Renal cortex interstitium (tissue), 15 donors: ENCODE measurements at places on chromosomes 1 and 21.

DNA sequence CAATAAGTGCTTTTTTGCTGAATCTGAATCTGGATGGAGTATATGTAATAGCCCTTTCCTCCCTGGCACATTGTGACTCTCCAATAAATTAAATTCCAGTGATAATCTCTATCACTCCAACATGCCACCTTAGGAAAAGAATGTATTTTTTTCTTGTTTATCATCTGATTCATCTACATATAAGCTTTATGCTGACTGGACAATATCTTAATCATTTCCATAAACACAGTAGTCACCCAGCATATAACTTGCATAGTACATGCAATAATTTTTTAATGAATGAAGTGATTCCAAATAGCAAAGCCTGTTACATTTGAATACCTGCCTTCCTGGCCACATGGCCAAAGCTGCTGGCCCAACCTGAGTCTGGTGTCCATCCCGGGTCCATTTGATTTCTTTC, 477.6 kb upstream of the USP24 start:
- no peak for DNase-seq

DNA sequence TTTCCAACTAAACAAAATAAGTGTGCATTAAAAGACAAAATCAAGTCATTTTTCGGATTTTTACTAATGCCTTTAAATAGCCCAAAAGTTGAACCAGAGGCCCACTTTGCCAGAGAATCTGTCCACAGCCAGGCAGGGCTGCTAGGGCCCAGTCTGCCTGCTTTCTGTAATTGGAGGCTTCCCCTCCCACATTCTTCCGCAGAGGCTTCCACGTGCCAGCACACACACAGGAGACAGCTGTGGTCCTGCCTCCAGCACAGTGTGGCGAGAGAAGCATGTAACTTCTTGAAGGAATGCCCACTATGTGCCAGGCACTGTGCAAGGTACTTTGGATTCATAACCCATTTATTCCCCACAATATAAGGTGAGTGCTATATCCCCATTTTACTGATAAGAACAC, 11.3 kb upstream of the PDZK1IP1 start:
- no peak for DNase-seq

DNA sequence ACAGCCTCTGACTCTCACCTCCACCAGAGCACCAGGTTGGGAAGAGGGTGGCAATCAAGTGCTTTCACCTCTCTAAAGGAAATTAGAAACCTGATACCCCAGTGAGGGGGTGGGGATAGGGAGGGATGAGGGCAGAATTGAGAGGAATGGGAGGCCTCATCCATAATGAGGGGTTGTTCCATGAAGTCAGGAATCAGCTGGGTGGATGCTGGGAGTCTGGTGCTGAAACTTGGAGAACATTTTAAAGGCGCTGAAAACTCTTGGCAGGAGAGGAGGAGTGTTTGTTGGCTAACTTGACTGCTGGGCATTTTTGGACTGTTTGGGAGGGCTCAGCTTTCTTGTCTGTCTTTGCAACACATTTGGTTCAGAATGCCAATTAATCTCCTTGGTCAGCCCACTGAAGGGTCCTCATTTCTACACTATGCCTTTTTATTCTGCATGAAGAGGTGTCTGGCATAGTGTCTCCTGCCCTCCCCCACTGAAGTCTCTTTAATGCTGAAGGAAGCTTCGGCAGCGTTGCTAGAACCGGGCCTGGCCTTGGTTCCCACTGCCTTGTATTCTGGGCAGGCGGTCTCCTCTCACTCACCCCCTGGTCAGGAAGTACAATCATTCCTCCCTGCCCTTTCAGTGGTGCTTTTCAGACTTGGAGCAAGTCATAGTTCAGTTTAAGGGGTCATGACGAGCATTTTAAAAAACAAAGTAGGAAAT, 2.2 kb downstream of the PHGDH start:
- no peak for DNase-seq

DNA sequence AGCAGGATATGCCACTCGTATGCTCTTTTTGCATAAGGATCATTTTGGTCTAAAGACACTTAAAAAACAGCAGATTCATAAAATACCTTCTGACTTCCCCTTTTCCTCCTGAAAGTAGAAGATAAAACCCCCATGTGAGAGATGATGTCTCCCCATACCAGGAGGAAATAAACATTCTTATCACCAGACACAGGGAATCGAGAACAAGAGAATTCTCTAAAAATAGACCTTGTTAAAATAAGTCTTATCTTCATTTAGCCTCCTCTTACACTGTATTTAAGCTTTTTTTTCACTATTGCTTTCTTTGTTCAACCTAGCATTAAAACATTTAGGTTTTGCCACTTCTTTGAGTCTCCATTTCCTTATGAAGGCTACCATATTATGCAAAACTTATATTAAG, 709.3 kb downstream of the KCNT2 start:
- DNase-seq, result no peak

GRCh38 chr1:242146652-242147051, 147.8 kb upstream of the MAP1LC3C start:
- DNase-seq, result no peak

DNA sequence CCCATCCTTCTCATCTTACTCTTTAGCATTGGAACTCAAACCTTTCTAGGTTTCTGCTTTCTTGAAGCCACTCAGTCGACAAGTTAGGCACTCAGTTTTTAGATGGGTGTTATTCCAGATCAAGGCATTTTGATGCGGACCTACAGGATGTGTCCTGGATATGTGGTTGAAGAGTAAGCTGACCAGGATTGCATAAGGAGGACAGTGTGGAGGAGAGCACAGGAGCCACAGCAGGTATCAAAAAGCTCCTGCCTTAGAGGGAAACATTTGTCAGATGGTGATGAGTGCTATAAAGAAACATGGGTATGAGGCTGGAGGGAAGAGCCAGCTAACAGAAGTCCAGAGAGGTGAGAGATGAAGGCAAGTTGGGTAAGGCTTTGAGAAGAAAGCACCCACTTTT, 33.9 kb upstream of the OPRD1 start:
- DNase-seq, result no peak
